ENCODE measurements at places on chromosomes 1 and 21.
A peak's percentile ranks its signal among the peaks of the same experiment; 100 is the strongest.

DNA sequence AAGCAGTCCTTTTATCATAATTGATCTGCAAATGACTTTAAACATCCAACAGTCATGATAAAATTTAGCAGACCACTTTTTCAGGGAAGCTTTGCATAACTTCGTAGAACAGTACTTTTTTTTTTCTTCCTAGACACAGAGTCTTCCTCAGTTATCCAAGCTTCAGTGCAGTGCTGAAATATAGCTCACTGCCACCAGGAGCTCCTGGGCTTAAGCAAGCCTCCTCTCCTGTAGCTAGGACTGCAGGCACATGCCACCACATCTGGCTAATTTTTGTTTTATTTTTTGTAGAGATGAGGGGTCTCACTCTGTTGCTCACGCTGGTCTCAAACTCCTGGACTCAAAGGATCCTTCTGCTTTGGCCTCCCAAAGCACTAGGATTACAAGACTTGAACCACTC is 3.8 kb downstream of the F13B start:
- no peak for DNase-seq

- no peak for DNase-seq
Observed at GRCh38 chr1:113660088-113660487, 99.2 kb downstream of the PHTF1 start.

- no peak for DNase-seq
Observed at GRCh38 chr1:229326601-229327000, 16.2 kb downstream of the CCSAP start.

GRCh38 chr1:48532976-48533375 is 61.0 kb upstream of the SPATA6 start:
- DNase-seq = no peak

DNA sequence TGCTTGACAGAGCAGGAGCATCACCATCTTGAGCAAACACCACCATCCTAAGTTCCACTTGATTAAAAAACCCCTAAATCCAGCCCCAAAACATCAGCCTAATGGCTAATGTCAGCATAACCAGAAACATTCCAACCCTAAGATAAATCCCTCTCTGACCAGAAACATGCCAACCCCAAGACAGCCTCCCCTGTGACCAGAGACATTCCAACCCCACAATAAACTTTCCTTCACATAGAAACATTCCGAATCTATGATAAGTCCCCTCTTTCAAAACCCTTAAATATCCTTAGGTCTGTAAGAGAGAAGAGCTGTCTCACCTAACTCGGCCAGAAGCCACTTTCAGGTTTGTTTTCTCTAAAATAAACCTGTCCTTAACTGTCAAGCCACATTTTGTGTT is 17.4 kb upstream of the SLC2A5 start:
- no peak for DNase-seq

DNA sequence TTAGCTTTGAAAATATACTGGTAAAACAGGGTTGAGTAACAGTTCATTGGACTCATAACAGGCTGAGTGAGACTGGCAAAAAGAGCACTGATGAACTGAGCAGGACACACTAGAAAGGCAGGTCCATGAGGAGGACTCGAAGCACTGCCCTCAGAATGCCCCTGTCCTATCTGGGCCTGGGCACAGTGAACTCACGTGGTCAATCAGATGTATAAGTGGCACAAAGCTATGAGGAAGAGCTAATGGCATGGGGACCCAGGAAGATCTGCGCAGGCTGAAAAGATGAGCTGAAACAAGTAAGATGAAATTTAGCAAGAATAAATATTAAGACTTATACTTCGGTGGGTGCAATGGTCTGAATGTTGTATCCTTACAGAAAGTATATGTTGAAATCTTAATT is 9.2 kb upstream of the RGS7 start:
- no peak for DNase-seq

DNA sequence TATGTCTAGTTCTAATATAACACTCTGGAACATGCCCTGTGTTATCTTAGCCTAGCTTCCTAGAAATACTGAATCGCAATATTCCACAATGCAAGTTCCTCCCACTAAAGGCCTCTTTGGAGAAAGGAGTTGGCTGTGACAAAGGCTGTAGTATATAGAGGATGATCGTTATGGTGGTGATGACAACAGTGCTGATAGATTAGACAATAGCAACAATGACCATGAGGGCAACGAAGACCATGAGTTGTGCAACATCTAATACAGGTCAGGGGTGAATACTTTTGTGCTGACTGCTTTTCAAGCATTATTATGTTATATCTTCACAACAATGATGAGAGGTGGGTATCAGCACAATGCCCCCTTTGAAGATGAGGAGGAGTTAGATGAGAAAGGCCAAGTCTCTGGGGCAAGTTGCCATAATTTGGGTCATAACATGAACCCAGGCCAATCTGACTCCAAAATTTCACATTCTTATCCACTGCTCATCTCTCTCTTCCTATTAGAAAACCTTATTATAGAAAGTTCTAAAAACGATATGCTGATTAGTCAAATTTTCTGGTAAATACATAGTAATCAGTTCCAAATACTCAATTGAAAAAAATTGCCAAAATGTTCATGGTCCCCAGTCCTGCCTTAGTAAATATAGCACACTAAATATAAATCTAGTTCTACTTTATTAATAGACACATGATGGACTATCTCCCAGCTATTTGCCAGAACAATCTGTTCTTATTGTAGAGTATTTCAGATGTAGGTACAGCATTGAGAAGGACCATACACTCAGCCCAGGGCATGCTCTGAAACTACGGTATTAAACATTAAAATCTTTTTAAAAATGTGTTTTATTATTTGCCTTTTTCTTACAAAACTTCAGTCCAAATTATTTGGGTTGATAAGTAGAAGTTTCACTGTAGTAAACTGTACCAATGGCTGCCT is 37.5 kb downstream of the HIVEP3 start:
- no peak for DNase-seq

DNA sequence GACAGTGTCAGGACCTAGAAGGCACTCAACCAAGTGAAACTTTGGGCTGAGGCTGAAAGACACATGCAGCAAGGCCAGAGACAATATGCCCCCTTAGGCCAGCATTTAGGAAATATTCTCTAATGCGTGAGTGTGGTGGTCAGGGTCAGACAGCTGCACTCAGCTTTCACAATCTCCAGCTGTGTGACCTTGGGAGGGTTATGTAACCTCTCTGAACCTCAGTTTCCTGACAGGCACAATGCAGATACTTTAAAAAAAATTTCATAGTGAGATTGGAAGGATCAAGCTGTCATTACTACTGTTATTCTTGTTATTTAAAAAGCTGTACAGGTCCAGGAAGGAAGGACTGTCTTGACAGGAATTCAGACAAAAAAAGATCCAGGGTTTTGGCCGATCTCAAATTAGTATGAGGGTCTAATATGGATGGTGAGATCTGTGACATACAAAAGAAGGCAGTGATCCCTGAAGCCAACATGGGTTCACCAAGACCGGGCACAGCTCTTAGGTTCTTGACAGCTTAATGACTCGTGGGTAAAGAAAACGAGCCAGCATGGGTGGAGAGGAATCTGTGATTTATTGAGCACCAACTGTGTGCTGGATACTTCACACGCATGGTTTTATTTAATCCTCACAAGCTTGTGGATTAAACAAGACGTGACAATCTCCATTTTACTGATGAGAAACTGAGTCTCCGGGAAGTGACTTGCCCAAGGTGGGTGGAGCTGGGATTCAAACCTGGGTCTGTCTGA is 54.6 kb upstream of the POU3F1 start:
- DNase-seq = no peak

- no peak for DNase-seq
Observed at GRCh38 chr21:42079939-42080787, 9.0 kb downstream of the UMODL1 start.

DNA sequence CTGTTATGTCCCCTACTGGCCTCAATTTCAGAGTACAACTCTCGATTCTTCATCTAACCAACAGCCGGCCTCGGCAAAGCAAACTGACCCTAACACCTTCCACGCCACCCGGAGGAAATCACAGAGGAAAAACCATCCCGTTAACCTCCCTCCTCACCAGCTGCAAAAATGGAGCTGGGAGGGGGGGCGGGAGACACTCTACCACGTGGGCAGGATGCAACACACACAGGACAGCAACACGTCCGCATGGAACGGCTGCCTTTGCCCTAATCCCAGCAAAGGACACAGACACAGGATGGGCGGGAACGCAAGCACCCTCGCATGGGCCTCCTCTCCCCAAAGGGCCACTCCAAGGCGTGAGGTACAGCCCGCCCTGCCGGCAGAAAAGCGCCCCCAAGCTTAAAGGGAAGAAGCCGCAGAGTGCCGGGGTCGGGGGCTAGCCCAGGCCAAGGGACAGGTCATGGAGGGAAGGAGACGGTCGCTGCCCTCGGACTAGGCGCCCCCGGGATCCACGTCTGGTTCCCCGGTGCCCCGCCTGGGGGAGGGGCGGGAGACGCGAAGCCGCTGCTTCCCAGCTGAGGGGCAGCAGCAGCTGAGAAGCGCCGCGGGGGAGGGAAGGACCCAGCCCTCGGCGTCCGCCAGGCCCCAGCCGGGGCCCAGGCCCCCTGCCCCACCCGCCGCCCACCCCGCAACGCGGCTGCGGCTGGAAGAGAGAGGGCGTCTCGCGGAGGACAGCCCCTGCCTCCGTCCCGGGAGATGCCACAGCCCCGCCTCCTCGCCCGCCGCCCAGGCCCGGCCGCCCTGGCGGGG is 590 bp downstream of the FOXJ3 start:
- DNase-seq = peak; percentile 1

- no peak for DNase-seq
Observed at GRCh38 chr1:236066054-236066453, 1.2 kb upstream of the NID1 start.

DNA sequence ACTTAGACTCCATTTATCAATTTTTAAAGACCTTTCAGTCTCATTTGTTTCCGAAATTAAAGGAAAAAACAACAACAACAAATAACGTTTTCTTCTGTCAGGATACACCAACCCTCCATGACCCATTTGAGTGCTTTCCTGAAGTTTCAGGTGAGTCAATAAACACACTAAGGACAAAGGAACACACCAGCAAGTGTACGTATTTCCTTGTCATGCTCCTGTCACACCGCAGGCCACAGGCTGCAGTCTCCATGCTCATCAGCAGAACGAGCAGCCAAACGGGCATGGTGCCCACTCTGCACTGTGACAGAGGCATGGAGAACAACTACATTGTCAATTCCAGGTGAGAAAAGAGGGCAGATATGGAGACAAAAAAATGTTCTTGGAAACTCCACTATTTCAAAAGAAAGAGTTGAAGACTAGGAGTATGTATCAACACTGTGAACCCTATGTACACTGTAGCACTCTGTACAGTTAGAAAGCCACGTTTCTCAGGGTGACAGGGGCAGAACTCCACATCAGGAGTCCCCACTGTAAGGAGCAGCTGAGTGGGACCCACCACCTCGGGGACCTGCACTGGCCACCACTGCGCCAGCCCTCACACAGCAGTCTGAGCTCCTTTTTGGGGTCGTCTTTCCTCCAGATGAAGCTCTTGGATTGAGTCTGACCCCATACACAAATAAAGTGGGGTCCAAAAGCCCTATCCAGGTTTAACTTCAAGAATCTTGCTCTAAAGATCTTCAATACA is 2.6 kb downstream of the PTTG1IP start:
- no peak for DNase-seq

- DNase-seq = no peak
Observed at GRCh38 chr1:222387007-222387814, 160.7 kb downstream of the HHIPL2 start.

DNA sequence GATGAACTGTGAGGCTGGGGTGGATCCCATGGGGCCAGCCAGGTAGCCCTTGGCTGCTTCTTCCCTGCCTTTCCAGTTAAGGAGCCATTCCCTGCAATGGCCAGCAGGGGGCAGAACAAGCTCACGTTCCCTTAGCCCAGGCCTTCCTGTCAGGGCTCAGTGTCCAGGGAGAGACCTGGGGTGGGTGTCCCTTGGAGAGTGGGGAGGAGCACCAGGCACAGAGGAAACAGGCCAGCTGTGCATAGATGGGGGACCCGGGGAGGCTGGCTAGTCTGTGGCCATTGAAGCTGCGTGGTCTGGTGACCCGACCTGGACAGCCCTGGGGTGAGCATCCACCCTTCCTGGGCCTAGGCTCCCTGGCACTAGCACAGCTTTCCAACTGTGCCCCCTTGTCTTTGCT is 13.2 kb upstream of the EPS8L3 start:
- peak; percentile 77 for DNase-seq

- DNase-seq = no peak
Observed at GRCh38 chr1:210758761-210759160, 375.2 kb downstream of the KCNH1 start.

DNA sequence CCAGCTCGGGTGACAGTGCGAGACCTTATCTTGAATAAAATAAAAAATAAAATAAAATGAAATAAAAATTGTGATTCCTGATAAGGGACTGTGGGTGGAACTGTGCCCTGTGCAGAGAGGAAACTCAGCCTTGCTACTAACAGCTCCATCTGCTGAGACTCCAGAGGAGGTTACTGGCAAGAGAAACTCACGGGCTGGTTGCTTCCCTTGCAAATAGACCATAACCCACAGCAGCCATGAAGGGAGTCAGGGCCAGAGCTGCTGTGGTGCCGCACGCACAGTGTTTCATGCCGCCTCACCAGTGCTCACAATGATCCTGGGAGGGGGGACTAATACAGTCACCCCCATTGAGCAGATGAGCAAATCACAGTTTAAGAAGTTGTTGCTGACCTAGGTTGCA is 13.7 kb downstream of the ZBTB17 start:
- DNase-seq = no peak

GRCh38 chr1:82795508-82796149 is 994.9 kb downstream of the ADGRL2 start:
- no peak for DNase-seq

GRCh38 chr1:240094041-240094722 is 2.5 kb downstream of the FMN2 start:
- no peak for DNase-seq

GRCh38 chr21:35940074-35940927 is 120.0 kb downstream of the SETD4 start:
- no peak for DNase-seq

- DNase-seq = no peak
Observed at GRCh38 chr1:147245586-147246021, 3.1 kb downstream of the CHD1L start.

- no peak for DNase-seq
Observed at GRCh38 chr1:193538003-193538354, 351.6 kb upstream of the B3GALT2 start.

DNA sequence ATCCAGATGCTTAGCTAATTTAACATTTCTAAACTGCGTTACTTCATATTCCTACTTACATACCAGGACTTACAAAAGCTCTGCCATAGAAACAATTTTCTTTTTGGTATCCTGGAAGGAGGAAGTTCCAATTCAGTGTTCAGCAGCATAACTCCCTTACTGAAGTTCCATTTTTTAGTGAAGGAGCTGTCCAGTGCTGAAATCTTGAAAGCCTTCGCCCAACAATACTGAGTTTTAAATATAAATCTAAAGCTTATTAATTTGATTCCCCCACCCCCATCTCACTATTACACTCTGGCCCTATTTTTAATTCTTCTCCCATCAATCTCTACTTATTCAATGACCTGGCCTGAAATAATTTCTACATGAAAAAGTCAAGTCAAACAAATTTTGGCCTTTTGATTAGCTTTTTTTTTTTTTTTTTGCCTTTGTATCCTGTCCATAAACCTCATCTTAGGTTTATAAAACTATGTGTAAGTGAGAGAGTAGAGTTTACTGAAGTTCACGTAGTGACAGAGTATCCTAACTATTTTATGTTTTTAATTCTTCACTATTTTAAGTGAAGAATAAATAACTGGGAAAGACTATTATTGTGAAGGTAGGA is 323.0 kb upstream of the PLD5 start:
- DNase-seq = no peak

GRCh38 chr1:12422488-12422887 is 192.7 kb downstream of the VPS13D start:
- no peak for DNase-seq

GRCh38 chr1:90879281-90879680 is 142.6 kb downstream of the ZNF644 start:
- no peak for DNase-seq

Measured in CD4-positive, alpha-beta T cell treated with Interferon gamma for 1 hour (primary cell).